ENCODE measurements at places on chromosomes 6 and 20.

DNA sequence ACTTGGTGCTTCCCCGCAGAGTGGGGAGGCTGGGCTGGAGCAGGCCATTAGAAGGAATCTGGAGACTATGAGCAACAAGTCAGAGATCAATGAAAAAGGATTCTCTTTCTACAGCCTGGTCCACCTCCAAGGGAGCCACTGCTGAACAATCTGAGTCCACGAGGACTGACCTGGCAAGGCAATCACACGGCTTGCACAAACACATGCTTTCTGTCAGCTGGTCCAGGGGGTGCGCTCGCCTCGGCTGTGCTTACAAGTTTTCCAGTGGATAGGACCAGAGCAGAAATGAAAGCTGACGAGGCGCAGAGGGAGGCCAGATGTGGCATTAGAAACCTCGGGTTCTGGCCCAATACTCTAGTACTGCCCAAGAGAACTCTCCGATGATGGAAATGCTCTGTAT, 18.1 kb downstream of the KCNK5 start:
- no peak for DNase-seq

- no peak for DNase-seq
Measured at GRCh38 chr6:127690092-127690491, 113.1 kb downstream of the C6orf58 start.

DNA sequence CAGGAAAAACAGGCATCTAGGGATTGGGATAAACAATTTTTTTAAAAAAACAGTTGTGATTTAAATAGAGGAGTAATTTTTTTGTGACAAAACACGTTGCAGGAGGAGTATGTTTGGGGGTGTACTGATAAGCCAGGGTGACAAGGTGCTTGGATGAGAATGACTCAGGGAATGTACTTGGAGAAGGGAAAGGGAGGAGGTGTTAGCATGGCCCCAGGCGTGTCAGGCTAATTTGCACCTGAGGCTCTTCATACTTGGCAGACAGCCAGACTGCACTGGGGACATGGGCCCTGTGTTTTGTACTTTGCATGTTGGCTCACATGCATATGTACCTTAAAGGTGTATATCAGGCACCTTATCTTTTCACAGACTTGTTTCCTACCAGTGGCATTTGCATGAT, 22.8 kb downstream of the PANK2 start:
- no peak for DNase-seq

- DNase-seq = no peak
Measured at GRCh38 chr6:17959302-17959701, 28.1 kb downstream of the KIF13A start.

DNA sequence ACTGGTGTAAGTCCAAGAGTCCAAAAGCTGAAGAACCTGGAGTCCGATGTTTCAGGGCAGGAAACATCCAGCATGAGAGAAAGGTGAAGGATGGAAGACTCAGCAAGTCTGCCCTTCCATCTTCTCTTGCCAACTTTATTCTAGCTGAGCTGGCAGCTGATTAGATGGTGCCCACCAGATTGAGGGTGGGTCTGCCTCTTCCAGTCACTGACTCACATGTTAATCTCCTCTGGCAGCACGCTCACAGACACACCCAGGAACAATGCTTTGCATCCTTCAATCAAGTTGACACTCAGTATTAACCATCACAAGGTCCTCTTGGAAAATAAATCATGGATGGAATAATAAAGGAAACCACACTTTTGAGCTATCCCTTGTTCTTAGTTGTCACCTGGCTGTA, 121.2 kb downstream of the MAP3K7 start:
- no peak for DNase-seq

GRCh38 chr20:7728338-7728737, 211.9 kb downstream of the HAO1 start:
- no peak for DNase-seq

- DNase-seq = no peak
Measured at GRCh38 chr6:157699777-157700636, 123.0 kb upstream of the SNX9 start.

- DNase-seq = no peak
Measured at GRCh38 chr6:139156551-139156950, 21.7 kb downstream of the HECA start.
